Spinal cord (tissue), 10 donors: ENCODE measurements at places on chromosomes 12 and 14.

DNA sequence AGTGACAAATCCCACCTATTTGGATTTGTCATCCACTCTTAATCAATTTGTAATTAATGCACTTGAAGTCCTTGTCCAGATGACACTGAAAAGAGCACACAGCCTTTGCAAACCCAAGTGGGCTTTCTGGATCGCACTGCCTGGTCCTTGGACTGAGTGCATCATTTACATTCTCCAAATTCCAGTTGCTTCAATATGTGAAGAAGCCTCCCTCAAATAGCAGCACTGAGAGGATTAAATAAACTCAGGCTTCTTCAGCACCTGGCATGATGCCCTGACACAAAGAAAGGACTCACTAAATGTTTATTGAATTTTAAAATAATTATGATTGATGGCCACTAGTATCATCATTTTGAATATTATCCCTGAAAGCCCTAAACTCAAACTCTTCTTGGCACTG lies 496.5 kb downstream of the VRK1 start:
- DNase-seq = no peak
- H3K4me3 ChIP-seq = no peak overlapping the region
- no peaks in the 10 kb centered on the region for H3K4me1 ChIP-seq
- H3K27me3 ChIP-seq = no peaks in the 10 kb centered on the region

- no peaks in the 10 kb centered on the region for H3K4me1 ChIP-seq
- H3K27ac ChIP-seq = no peak overlapping the region
- peaks cover 28% of the 10 kb centered on the region for H3K36me3 ChIP-seq
Observed at GRCh38 chr12:106068296-106068695, 70.5 kb downstream of the NUAK1 start.

- H3K27me3 ChIP-seq = no peaks in the 10 kb centered on the region
- no peak overlapping the region for H3K4me3 ChIP-seq
- no peaks in the 10 kb centered on the region for H3K36me3 ChIP-seq
- H3K4me1 ChIP-seq = no peaks in the 10 kb centered on the region
Observed at GRCh38 chr12:70264067-70264867, 21.0 kb downstream of the CNOT2 start.

DNA sequence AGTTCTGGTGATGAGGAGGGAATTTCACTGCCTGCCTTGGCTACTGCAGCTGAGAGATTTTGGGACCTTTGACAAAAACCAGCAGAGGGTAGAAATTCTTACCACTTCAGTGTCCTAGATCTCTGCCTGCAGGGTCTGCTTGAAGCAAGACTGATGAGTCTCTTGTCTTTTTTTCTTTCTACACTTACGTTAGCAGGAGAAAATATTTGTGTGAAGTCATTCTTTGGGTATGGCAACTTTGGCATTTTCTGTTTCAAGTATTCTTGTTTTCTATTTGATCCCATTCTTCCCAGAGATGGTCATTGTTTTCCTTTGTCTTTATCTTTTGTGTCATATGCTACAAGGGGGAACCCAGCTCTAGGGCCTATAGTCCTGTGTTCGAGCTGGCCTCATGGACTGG lies 65.6 kb upstream of the FERMT2 start:
- no peak overlapping the region for H3K27ac ChIP-seq
- no peaks in the 10 kb centered on the region for H3K4me1 ChIP-seq
- no peaks in the 10 kb centered on the region for H3K36me3 ChIP-seq
- no peaks in the 10 kb centered on the region for H3K27me3 ChIP-seq

- H3K36me3 ChIP-seq = no peaks in the 10 kb centered on the region
- H3K27ac ChIP-seq = no peak overlapping the region
- peaks cover 27% of the 10 kb centered on the region for H3K4me1 ChIP-seq
- H3K4me3 ChIP-seq = no peak overlapping the region
- no peaks in the 10 kb centered on the region for H3K27me3 ChIP-seq
- DNase-seq = no peak
Observed at GRCh38 chr12:131098178-131098981, 144.7 kb downstream of the ADGRD1 start.
